ENCODE measurements at places on chromosomes 7 and 10.

DNA sequence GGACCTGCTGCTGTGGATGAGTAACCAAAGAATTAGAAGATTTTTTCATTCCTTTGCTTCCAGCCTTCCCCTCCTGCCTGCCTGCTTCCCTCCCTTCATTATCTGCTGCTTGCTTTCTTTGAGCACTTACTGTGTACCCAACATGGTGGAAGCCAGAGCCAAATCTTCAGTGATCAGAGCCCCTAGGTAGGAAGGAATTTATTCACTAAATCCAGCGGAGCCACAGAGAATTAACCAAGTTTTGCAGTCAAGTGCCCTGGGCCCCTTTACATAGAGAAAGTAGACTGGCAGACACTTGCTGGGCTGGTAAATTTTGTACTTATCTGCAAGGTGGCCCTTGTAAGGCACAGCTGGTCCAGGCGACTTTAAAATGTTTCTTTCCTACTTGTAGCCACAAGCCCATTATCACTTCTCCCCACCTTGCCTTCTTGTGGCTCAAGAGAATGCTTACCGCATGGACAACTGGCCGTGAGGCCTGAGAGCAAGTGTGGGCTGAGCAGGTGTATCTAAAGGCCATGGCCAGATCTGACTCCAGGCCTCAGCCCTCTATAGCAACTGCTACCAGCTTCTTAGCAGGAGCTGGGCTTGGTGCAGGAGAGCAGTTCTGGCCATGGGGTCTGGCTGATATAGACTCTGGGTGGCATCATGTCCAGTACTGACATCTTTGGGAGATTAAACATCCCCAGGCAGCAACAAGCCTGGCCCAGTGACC is 11.1 kb downstream of the UNC5B start:
- no peak for DNase-seq

DNA sequence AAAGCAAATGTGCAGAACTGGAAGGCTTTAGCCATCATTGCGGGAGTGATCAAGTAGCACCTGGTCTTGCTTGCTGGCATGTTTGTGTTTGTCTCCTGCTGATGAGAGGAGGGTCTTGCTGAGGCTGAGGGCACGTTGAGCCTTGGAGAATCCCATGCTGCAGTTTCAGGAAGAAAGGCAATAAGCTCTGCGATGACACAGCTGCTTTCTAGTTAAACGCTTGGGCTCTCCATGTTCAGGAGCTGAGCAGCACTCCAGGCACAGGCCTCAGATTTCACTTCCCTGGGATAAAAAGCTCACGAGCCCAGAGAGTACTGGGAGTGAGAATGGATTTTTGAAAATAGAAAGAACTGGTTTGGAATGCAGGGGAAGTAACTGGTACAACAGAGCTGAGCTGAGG is 100.8 kb downstream of the LRRC18 start:
- DNase-seq: no peak

GRCh38 chr7:156656598-156656997 is 16.0 kb downstream of the RNF32 start:
- DNase-seq: no peak

DNA sequence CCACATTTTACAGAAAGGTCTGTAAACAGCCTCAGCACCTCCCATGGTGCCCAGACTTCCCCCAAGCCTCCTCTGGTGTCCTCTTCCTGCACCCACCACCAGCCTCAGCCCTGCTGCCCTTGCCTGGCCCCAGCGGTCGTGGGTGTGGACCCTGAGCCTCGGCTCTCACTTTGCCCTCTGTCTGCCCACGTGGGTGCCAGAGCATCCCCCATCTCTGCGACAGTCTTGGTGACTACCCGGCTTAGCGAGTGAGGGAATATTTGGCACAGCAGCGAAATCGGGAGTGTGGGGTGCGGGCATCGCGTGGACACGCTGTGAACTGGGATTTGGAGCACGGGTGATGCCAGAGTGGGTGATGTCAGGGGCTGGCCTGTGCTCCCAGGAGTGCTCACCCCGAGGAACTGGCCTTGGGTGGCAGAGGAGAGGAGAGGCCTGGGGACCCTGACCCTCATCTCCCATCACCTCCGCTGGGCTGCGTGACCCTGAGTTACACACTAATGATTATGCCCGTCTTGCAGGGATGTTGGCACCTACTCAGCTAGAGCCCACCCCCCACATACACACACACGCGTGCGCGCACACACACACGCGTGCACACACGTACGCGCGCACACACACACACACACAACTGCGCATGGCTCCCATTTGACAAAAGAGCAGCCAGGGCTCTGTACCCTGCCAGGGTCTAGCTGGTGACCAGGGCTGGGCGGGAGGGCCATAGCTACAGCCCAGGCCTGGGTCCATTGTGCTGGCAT is 8.7 kb downstream of the ELFN1 start:
- no peak for DNase-seq

GRCh38 chr10:108975459-108976058 is 947.8 kb downstream of the XPNPEP1 start:
- no peak for DNase-seq

DNA sequence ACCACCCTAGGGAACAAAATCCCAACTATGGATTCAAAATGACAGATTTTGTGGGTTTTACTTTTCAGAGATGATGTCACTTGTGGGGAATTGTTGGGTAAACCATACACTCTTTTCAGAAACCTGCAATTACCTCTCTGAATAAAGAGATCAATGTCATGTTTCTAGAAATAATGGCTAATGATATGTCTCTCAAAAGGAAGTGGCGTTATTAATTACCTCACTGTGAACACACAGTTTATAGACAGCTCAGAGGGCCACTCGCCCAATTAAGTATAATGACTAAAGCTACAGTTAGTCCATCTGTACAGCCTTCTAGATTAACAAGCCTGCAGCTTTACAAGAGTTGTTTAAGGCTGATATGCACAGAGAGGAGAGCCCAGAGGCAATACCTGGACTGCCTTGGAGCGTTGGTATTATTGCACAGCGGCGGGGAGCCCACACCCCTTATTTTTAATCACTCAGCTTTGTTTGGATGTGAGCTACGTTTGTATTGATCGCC is 79.5 kb downstream of the RAB11FIP2 start:
- no peak for DNase-seq

DNA sequence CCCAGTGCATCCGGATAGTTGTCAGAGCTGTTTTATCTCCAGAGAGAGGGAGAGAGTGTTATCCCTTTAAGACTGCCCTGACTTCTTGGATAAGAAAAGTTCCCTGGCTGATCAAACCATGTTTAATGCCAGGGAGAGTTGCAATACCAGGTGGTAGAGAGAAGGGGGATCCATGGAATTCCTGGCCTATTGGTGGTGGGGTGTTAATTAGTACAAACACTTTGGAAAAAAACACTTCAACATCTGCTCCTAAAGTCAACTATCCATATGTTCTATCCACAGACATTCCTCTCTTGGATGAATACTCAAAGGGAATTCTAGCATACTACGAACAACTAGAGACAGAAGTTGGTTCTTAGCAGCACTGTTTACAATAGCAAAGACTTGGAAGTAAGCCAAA is 307.2 kb downstream of the TCERG1L start:
- no peak for DNase-seq

GRCh38 chr10:49177391-49178355 is 10.5 kb downstream of the TMEM273 start:
- DNase-seq: peak; percentile 69

DNA sequence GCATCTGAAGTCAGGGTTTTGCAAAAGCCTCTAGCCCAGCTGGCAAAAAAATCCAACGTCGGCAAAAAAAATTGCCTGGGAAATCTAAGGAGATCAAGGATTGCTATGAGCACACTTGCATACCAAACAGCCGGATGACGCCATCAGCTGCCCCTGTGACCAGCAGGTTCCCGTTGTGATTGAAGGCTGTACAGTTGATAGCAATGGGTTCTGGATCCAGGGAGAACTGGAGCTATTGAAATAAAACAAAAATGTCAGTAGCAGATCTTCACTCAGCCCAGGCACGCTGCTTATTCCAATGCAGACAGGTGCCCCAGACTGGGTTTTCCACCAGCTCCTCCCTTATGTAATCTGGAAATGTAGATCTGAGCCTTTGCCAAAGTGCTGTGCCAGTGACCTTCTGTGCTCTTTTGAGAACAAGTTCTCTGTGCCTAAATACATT is 18.7 kb upstream of the CYREN start:
- no peak for DNase-seq

DNA sequence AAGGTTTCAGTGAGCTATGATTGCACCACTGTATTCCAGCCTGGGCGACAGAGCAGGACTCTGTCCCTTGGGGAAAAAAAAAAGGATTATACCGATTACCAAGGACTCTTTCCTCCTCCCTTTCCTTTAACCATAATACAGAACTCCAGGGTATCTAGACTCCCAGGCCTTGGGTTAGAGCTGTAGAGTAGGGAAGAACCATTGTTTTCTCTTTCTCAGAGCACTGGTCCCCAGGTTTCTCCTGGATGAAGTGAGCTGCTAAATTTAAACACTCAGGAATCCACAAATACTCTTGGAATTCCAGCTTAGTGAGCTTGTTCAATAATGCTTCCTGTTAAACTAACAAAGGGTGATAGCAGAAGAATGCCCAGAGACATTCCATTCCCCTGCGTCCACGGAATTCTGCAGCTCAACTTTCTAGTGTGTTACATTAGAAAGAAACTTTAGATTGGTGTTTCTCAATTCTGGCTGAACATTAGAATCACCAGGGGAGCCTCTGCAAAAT is 14.6 kb upstream of the RPEL1 start:
- no peak for DNase-seq

DNA sequence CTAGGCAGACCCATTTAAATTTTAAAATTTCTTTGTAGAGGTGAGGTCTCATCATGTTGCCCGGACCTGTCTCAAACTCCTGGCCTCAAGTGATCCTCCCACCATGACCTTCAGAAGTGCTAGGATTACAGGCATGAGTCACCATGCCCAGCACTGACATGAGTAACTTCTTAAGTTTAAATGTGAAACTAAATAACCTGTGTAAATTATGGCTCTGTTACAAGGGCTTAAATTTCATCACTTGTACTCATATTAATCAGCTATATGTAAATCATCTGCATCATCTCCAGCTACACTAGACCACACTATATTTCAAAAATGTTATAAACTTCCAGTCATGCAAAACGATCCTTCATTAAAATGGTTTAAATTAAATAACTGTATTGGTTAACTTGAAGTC is 56.1 kb downstream of the ATAD1 start:
- DNase-seq: peak; percentile 26

- DNase-seq: no peak
Measured at GRCh38 chr10:125441151-125441550, 241.8 kb downstream of the TEX36 start.

GRCh38 chr10:62048919-62049623 is 147.6 kb downstream of the ARID5B start:
- DNase-seq: peak; percentile 72

- no peak for DNase-seq
Measured at GRCh38 chr10:22534849-22535604, 179.4 kb downstream of the PIP4K2A start.

DNA sequence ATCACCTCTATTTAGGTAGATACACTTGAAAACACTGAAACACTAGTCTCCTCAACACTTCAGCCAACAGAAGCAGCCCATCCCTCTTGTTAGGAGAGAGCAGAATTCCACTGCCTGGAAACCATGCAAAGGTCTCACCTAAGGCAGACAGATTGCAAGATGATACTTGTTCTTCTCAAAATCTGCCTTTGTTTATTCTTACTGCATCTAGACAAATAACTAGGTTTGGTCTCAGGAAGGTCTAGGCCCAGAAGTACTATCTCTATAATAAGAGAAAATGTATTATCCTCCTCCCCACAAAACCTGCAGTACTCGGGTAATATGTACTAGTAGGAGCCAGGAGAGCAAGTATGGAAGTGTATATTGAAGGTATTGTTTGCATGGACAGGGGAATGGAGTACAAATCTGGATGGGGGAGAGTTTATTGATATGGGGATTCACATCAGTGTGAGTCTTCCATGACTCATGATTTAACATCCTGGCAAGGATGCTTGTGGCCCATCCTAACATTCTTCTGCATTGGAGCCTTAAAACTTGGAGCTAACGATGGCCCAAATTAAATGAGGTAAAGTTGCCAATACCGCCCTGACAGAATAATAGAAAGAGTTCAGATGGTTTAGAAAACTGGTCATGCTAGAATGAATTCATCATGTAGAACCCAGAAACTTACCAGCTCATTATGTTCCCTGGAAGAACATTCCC is 109.2 kb downstream of the EPC1 start:
- DNase-seq: no peak

DNA sequence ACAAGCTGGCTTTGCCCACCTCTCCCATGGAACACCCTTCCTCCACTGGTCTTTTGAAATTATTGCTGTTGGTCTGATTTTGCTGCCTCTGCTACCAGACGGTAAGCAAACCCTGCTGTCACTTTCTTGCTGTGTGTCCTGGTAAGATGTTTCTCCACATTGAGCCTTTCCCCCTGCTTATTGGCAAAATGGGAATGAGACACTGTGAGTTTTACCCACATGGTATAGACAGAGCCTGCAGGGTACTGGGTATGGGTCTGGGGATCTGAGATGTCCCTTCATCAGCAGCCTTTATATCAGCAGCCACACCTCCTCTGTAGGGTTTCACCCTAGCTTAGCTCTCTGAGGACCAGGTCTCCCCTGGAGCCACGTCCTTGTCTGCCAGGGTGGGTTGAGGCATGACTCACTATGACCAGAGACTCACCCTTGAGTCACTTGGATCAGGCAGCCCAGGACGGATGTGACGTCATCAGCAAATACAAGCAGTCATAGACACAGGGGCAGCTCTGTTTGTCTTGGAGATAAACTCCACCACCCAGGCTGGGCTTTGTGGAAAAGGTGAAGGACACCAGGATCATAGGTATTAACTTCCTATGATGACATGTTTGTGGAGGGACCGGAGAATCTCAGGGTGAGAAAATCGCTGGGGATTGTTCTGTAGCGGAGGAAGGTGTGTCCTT is 17.9 kb upstream of the BAIAP2L1 start:
- DNase-seq: peak; percentile 14

- no peak for DNase-seq
Measured at GRCh38 chr7:109901926-109902325, 1189.0 kb upstream of the LRRN3 start.

DNA sequence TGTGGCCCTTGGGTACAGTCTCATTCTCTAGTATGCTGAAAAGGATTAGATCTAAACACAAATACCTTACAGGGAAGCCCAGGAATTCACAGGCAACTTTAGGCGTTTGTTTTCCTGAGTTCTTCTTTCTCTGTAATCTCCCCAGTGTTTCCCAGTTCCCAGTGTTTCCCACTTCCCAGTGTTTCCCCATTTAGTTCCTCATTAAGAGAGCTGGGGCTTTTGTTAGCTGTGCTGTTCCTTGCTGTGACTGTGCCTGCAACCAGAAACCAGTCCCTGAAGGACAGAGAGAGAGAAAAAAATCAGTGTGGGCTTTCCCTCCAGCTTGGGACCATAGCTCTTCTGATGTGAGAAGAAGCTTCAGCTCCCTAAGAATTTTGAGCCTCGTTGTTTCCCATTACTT is 802.9 kb upstream of the COBL start:
- no peak for DNase-seq

DNA sequence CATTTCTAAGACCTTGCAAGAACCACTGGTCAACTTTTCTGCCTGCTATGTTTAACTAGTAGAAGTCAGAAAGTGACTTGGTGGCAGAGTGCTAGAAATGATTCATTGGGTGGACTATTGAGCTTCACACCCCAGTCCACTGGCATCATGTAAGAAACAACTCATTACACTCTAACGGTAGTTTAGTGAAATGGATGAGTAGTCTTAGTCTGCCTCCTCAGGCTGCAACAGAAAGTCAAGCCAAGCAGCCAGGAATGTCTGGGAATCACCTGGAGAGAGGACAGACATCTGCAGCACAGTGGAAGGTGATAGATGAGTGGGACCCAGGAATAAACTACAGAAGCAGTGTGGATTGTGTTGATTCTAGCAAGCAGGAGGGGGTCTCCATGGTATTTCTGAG is 125.4 kb downstream of the AUTS2 start:
- no peak for DNase-seq
